ENCODE measurements at places on chromosomes 1 and 21.

GRCh38 chr1:2291577-2291976 is 63.5 kb downstream of the SKI start:
- DNase-seq: no peak

GRCh38 chr1:119898530-119898929 is 2.2 kb upstream of the ADAM30 start:
- DNase-seq: no peak

DNA sequence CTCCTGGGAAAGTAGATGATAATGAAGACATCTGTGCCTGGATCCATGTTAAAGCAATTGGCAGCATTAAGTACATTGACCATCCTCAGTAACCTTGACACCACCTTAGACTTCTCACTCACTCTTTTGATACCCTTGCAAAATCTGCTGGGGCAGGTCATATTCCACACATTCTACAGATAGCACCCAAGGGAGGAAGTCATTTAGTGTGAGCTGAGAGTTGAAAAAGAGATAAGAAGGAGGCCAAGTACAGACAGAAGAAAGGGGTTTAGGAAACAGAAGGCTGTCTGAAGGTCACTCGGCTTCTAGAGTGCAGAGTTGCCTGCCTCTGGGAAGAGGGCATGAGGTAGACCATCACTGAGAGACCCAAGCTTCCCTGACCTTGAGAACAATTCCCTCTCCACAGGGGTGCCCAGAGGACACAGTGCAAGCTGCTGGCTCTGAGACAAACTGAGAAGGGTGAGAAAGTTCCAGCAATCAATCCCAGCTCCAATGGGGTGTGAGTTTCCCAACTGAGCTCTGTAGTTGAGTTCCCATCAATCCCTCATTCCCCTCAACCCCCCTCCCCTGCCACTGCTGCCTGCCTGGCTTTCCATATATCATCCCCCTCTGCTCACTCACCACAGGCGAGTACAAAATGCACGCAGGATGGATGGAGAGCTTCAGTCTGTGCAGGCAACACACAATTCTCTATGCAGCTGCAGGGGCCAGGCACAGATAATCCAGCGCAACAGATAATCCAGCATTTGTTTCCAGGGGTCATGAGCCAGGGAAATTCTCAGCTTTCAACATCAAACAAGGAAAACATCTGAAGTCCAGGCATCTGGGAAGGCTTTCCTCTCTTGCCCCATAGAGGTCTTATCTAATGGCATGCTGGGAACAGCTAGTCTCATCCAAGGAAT is 7.4 kb upstream of the MOB3C start:
- peak; percentile 44 for DNase-seq

DNA sequence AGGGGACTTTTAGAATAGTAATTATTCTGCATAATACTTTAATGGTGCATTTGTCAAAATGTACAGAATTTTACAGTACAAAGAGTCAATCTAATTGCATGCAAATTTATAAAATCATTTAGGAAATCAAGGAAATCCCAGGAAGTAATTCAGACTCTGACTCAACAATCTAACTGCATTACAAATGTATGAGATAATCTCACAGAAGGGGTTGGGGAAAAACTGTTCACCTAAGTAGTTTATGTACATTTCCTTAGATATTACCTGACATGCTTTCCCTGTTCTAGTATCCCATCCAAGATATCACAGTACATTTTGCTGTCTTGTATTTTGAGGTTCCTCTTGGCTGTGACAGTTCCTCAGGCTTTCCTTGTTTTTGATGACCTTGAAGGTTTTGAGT is 4.7 kb downstream of the CRB1 start:
- DNase-seq: no peak

- no peak for DNase-seq
These were observed 50.1 kb downstream of the ABCA4 start for GRCh38 chr1:94070865-94071264.

GRCh38 chr1:27643600-27644368 is 8.8 kb upstream of the FGR start:
- DNase-seq: peak; percentile 87

- no peak for DNase-seq
These were observed 5.9 kb downstream of the AGT start for GRCh38 chr1:230707732-230708630.

DNA sequence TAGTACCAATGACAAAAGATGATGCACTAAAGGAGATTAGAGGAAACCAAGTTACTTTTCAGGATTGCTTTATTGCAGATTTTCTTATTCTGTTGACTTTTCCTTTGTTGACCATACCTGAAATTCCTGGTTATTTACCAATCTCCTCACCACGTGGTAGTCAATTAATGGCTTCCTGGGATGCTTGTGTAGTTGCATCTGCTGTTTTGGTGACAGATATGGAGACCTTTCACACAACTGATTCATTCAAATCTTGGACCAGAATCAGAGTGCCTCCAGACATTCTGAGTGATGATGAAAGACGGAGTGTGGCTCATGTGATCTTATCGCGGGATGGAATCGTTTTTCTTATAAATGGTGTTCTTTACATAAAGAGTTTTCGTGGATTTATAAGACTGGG is 91.3 kb downstream of the CATSPERE start:
- DNase-seq: no peak

DNA sequence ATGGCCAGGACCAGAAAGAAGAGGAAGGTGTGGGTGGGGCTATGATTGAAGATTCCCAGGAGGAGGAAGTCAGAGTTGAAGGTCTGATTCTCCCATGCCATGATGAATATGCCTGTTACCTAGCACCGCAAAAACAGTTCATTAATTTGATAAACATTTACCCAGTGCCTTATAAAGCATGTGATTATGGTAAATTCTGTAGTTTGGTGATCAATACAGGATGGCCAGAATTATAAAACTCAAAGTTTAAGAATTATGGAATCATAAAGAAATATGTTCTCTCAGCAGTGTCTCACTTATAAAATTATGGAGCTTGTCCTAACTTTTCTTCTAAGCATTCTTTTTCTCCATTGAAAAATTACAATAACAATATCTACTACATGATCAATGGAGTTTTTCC is at the start of gene OR2M7:
Gene OR2M7 (minus strand): TSS at position 101 of the 400 bp plus-strand sequence. CDS start 0 bp downstream, at position 101.
- no peak for DNase-seq

DNA sequence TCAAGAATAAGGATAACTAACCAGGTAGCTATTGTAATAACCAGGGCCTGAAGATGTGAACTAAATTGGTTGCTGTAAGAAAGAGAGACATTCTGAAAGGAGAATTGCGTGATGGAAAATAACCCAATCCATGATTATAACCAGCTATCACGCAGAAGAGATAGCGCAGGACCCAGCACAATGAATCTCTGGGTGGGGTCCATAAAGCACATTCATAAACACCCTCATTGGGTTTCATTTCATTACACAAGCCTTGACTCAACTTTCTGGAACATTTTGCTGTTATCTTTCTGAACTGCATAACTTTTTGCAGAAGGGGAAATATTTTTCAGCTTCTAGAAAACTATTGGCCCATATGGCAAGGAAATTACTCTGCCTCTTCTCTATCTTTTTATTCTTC is 45.3 kb upstream of the CDC7 start:
- DNase-seq: no peak

DNA sequence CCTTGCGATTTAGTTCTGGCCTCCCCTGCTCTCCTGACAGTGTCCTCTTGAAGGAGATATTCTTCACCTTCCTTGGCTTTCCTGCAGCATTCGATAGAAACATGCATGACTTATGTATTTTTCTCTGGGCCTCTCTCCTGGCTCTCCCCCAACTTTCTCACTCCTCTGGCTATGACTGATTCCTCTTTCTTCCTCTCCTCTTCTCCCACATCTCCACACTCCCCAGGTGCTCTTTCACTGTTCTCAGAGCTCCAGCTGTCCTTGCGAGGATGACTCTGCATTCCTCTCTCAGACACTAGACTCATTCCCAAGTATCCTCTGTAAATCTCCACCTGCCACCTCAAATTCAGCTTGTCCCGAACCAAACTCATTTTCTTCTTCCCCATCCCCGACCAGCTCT is 18.0 kb downstream of the LRRC42 start:
- no peak for DNase-seq

DNA sequence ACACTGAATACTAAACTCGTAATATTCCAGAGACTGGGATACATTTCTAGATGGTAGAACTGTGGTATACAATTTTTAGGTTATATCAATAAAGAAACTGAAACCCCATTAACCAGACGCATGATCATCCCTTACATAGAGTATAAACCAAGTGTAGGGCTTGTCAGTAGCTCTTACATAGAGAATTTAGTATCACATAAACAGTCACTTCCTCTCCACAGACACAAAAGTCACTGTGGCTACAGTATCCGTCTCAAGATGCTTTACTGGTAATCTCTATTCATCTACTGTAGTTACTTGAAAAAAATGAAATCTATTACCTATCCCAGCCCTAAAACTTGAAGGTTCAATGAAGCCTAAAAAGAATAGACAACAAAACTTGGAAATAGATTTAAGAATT is 252.3 kb upstream of the TMPRSS15 start:
- DNase-seq: no peak

- no peak for DNase-seq
These were observed 4.8 kb downstream of the DISP3 start for GRCh38 chr1:11483581-11484320.

- DNase-seq: peak; percentile 54
These were observed 22.6 kb downstream of the GON4L start for GRCh38 chr1:155834296-155834926.

DNA sequence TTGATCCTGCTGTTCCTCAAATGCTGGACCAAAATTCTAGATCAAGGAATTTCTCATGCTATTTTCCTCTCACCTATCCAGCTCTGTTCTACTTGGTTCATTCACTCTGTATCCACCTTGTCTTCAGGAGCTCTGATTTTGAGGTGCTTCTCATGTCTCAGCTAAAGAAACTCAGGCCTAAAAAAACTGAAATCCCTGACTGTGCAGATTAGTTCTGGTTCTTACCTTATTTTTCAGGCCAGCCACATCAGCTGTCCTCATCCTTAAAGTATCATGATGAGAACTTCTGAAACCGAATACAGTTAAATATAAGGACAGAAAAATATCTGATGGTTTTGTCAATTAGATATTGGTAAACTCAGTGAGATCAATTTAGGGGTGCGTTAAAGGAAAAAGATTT is 27.8 kb upstream of the DR1 start:
- no peak for DNase-seq

GRCh38 chr1:7468248-7468647 is 302.8 kb upstream of the VAMP3 start:
- no peak for DNase-seq

- DNase-seq: no peak
These were observed 56.3 kb upstream of the DISP3 start for GRCh38 chr1:11422686-11423085.

- no peak for DNase-seq
These were observed 11.0 kb upstream of the CPLANE2 start for GRCh38 chr1:16248007-16248436.

GRCh38 chr1:104348277-104348676 is 598.6 kb downstream of the AMY1C start:
- no peak for DNase-seq

DNA sequence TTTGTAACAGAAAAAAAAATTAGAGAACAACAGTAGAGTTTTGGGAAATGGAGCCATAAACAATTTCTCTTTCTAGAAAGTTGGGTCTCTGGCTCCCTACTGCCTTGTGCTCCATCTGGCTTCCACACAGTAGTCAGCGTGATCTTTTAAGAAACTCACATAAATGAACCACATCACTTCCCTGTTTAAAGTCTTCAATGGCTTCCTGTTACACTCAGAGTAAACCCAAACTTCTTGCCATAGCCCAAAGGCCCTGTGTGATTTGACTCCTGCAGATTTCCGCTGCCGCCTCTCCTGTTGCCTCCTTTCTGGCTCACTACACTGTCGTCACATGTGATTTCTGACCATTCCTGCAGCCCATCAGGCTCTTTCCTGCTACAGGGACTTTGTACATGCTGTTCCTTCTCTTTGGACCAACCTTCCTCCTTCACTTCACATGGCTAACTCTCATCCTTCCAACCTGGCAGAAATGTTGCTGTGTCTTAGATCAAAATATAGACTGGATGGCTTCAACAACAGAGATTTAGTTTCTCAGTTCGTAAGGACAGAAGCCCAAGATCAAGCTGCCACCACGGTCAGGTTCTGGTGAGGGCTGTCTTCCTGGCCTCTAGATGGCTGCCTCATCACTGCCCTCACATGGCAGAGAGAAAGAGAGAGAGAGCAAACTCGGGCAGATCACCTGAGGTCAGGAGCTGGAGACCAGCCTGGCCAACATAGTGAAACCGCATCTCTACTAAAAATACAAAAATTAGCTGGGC is 34.0 kb downstream of the OPRD1 start:
- peak; percentile 42 for DNase-seq

DNA sequence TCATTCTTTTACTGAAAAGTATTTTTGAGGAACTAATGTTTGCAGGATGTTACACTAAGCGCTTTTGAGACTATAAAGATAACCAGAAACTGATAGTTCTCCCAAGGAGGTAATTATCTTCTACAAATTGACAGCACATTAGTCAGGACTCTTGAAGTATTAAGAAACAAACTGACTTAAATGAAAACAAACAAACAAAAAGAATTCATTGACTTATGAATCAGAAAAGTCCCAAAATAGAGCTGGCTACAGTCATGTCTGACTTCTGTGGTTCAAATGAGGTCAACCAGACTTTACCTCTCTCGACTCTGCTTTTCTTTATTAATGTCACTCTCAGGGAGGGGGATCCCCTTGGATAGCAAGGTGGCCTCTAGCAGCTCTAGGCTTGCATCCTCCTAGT is 296.8 kb downstream of the TPR start:
- DNase-seq: no peak

DNA sequence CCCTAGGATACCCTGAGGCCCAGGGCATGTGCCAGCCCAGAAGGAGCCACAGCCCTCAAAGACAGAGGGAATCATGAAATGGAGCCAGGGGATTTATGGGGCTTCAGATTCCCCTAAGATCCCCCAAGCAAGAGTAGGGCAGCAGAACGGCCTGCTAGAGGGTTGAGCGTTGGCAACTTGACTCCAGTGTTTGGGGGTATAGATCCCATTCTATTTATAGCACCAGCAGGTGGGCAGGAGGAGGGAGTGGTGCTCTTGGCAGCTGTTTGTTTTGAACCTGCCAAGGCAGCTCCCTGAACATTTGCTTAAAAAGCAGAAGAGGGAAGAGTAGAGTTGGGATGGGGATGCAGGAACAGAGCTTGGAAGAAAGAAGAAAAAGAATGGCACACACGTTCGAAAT is 33.7 kb downstream of the GLUL start:
- no peak for DNase-seq

GRCh38 chr1:168386949-168387586 is 106.4 kb downstream of the TBX19 start:
- no peak for DNase-seq

DNA sequence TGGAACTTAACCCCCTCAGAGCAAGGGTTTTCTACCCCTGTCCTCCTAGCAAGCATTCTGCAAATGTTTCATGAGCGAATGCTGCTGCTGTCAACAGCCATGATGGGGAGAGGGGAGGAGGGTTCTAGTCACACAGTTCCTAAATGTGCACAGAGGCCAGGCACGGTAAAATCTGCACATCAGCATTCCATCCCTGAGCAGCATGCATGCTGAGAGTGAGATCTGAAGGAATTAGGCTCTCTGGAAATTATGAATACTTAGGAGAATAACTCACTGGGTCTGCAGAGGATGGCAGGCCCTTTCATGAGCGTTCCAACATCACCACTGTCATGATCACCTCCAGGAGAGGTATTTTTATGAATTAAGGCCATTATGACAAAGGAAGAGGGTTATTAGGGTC is 2.1 kb downstream of the VTCN1 start:
- DNase-seq: no peak
